ENCODE measurements at places on chromosomes 13 and 19.

GRCh38 chr19:56218961-56219360 lies 16.9 kb downstream of the ZSCAN5C start:
- DNase-seq = no peak

DNA sequence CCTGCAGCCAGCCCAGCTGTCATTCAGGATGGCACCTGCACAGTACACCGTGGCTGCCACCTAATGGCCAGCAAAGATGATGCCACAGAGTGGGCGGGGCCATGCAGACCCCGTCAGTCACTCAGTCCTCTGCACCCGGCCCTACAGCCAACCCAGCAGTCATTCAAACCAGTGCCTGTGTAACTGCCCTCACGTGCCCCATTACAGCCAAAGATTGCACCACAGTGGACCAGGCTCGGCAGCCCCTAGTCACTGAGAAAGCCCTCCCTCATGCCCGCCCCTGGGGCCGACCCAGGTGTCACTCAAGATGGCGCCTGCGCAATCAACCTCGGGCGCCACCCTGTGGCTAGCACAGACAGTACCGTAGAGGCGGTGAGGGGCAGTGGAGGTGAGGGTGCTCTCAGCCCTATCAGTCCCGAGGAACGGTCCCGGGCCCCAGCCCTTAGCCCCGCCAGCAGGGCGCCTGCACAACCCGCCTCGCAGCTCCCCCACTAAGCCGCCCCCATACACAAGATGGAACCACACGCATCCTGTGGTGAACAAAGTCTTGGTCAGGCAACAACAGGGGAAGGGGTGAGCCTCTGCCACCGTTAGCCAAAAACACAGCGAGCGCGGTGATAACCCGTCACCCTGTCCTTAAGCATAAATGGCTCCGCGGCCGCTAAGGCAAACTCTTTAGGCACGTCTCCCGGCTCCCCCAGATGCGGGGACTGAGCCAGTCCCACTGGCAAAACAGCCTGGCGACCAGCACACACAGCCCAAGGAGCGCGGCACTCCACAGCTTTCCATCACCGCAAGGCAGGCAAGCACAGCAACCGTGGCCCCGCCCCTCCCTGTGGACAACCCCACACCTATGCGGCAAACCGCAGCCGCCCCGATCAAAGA lies 2.3 kb downstream of the PEG3 start:
- peak; percentile 82 for DNase-seq

GRCh38 chr19:31715249-31715945 lies 366.2 kb upstream of the TSHZ3 start:
- no peak for DNase-seq

- no peak for DNase-seq
Measured at GRCh38 chr19:8085598-8086408, 33.2 kb downstream of the CCL25 start.

- no peak for DNase-seq
Measured at GRCh38 chr19:3538965-3539755, at the start of gene TEKTIP1. TEKTIP1 (plus strand) TSS chr19:3539174; CDS start chr19:3539178, 4 bp downstream.

- DNase-seq = no peak
Measured at GRCh38 chr13:32045982-32046785, 14.6 kb downstream of the FRY start.
